CD4-positive, alpha-beta memory T cell (primary cell): ENCODE measurements at places on chromosomes 5 and 9.

- H3K4me1 ChIP-seq, result peaks cover 18% of the 10 kb centered on the region
- H3K27ac ChIP-seq, result no peak overlapping the region
- H3K36me3 ChIP-seq, result no peaks in the 10 kb centered on the region
- H3K4me3 ChIP-seq, result no peak overlapping the region
These were observed 80.0 kb upstream of the LRRTM2 start for GRCh38 chr5:138955013-138955660.

- DNase-seq, result no peak
- no peaks in the 10 kb centered on the region for H3K4me1 ChIP-seq
- no peaks in the 10 kb centered on the region for H3K36me3 ChIP-seq
- no peak overlapping the region for H3K4me3 ChIP-seq
- H3K27me3 ChIP-seq, result no peaks in the 10 kb centered on the region
These were observed 34.3 kb upstream of the FRMD3 start for GRCh38 chr9:83572524-83572923.

DNA sequence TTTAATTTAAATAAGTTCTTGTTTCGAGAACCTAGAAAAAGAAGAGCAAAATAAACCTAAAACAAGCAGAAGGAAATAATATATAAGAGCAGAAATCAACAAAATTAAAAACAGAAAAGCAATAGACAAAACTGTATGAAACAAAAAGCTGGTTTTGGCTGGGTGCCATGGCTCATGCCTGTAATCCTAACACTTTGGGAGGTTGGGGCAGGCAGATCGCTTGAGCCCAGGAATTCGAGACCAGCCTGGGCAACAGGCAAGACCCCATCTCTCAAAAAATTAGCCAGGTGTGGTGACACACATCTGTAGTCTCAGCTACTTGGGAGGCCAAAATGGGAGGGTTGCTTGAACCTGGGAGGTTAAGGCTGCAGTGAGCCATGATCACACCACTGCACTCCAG, 59.2 kb upstream of the OTP start:
- H3K36me3 ChIP-seq, result peaks cover 5% of the 10 kb centered on the region
- peaks cover 5% of the 10 kb centered on the region for H3K4me1 ChIP-seq
- no peaks in the 10 kb centered on the region for H3K27me3 ChIP-seq
- no peak for DNase-seq
- H3K27ac ChIP-seq, result no peak overlapping the region

DNA sequence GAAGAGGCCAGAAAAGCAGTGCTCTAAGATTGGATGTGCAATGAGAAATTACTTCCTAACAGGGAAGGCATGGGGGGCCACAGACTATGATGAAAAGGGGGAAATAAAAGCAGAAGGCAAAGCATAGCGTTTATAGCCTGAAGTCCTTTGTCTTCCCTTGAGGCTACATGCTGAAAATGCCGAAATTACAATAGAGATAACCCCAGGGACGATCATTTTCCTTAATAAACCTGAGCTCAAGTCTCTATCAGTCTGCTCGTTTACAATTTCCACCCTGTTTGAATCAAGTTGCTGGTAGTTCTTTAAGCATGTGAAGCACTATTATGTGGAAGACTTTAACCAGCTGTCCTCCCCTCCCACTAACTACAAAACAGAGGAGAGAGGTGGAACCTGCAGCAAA, 60.4 kb downstream of the FREM1 start:
- H3K27ac ChIP-seq, result no peak overlapping the region

GRCh38 chr9:12091865-12092527, 601.2 kb upstream of the TYRP1 start:
- H3K27ac ChIP-seq, result no peak overlapping the region
- H3K4me3 ChIP-seq, result no peak overlapping the region
- no peaks in the 10 kb centered on the region for H3K27me3 ChIP-seq
- H3K4me1 ChIP-seq, result no peaks in the 10 kb centered on the region
